ENCODE measurements at places on chromosomes 1 and 21. TPM values are rescaled to one million over a fixed set of nuclear protein-coding genes. Genes with fewer than 3 reads are reported as not detected.

The NLRP3 gene
- 1.4 TPM for total RNA-seq

The CDA gene
- 0.13 TPM for total RNA-seq

The RGS8 gene
- 0.04 TPM for total RNA-seq

The EFNA1 gene
- 15.3 TPM for total RNA-seq

The KLHL21 gene
- 27.7 TPM for total RNA-seq

DNA sequence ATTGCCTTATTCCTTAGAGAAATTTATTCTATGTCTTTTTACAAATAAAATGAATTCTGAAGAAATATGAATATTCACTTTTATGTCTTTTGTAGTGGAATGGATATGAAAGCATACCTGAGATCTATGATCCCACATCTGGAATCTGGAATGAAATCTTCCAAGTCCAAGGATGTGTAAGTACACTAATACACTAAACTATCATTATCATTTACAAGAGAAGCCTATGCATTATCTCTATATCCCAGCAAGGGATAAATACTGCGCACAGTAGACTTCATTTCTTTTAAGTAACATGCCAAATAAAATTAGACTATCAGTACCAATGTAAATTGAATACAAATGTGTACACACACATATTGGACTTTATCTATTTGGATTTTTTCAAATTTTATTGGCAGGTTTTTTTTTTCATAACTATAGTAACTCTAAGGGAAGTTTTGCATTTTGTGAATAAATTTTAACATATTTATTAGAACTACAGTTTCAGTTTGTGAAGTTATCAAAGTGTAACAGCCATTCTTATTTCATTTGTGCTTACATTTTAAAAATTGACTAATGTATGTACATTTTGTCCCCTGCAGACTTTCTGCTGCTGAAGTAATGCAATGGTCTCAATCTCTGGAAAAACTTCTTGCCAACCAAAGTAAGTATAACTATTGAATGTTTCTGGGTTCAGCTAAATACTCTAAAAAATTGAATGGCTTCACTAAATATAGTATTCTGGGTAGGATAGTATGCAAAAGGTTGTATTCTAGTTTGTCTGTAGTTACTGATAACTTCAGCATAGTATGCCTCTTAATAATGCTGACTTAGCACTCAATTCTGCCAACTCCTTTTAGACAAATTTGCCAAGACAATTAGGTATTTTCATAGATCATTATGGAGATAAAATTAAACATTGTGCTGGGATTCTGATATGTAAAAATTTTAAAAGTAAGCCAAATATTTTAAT, 894 bp downstream of the RGS1 start:
- no peak for DNase-seq

DNA sequence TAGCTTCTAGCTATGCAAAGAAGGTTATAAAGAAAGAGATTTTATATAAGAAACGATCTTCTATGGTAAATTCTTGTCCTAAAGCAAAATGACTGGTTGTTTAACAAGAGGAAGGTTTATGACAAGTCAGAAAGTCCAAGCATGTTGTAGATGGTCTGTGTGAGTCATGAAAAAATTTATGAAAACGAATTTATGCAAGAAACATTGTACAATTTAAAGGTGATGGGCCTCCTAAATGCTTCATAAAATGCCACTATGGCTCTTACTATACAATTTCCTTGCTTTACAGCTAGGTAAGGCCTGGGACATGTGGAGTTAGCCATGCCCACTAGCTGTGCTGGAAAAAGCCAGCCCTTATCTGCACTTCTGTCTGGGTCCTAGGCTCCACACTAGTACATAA, 125.4 kb downstream of the PTGER3 start:
- no peak for DNase-seq

DNA sequence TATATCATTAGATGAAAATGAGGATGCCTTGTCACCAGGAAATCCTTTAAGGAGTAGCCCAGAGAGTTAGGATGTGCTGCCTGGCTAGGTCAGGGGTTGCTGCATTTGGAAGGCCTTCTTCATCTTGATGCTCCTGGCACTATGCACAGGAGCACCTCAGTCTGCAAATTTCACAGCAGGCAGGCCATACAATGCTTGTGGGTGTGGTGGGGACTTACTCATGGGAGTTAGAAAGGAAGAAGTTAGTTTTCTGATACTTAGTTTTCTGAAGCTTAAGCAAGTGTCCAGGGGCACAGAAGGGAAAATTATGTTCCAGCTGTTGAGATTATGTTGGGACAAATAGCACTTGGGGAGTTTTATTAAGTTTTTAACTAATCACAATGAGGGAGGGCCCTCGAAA, 11.4 kb downstream of the HLX start:
- no peak for DNase-seq

DNA sequence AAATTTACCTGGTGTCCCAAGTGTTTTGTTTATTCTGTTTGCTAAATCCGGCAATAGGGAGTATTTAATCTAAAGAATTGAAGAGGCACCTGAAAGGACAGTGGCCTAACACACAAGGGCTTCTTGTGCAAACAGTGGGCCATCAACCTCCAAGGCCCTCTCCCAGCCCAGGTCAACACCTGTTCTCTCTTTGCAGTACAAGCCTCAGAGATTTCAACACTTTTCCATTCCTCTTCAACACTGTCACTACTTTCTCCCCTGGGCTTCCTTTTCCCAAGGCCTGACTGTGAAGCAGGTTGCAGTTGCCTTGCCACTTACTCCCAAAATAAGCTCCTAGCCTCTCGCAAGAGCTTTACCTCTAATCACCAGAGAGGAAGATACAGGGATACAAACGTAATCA, 3.2 kb upstream of the SNAPIN start:
- DNase-seq = no peak

DNA sequence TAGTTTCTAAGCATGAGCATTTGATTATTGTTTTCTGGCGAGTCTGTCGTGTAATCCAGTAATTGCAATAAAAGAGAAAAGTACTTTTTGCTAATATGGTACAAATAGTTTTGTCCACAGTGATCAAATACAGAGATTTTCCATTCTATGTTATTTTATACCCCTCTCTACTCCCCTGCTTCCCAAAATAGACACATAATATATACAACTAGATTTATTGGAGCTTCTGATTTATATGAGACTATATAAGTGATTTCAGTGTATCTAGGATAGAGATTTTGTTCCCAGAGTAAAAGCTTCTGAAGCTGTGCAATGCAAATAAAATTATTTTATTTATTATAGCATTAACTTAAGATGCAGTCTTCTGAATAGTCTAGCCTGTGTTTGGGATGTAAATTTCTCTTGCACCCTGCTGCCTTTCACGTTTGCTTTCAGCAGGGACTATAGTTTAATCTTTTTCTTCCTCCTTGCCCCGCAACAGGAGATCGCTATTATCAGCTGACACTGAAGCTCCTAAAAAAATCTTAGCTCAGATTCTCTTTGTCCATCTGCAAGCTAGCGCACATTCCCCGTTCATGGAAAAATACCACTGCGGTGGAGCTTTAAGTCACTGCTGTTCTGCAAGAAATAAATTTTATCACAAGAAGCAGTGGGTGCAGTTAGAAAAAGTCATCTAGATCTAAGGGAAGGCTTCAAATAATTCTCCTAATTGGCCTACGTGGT, 273.3 kb downstream of the DISC1 start:
- DNase-seq = no peak

- no peak for DNase-seq
Measured at GRCh38 chr1:234149217-234149616, 224.0 kb upstream of the COA6 start.

GRCh38 chr1:42735477-42736105, 4.4 kb downstream of the CLDN19 start:
- no peak for DNase-seq

GRCh38 chr1:164846731-164847691, 288.0 kb downstream of the PBX1 start:
- no peak for DNase-seq

GRCh38 chr1:153357076-153357852, 390 bp upstream of the S100A9 start:
- DNase-seq = peak; percentile 50

DNA sequence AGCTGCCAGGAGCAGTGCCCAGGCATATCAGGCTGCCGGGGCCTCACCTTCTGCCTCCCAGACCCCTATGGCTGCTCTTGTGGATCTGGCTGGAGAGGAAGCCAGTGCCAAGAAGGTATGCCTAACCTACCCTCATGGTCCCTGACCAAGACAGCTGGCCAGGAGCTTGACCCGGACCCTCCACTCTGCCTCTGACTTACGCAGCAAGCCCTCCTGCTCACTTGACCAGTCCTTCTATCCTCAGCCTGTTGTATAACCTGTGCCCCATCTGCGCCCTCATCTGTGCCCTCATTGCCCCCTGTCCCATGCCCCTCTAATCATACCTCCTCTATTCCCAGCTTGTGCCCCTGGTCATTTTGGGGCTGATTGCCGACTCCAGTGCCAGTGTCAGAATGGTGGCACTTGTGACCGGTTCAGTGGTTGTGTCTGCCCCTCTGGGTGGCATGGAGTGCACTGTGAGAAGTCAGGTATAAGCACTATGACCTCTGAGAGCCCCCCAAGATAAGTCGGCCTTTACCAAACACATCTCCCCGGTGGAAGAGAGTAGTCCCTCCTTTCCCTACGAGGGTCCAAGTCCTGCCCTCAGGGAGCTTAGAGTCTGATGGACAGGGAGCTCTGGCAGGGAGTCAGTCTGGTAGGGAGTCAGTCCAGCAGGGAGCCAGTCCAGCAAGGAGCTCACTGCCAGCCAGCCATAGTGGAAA, 6.8 kb downstream of the TIE1 start:
- DNase-seq = no peak

DNA sequence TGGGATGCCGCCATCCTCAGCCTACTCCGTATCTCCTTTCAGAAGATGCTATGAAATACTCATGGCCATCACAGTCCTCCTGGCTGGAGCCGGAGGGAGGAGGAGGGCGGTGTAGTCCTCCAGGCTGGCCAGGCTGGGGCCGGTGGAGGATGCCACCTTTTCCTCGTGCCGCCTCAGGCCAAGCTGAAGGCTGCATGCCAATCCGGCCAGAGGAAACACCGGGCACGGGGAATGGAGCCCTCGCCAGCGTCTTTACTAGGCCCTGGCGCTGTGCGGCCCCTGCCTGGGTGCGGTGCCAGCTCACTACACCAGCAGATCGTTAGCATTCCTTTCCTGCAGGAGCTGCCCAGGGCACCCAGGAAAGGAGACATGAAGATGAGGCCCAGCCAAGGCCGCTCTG, 70.1 kb downstream of the CASZ1 start:
- DNase-seq = no peak

DNA sequence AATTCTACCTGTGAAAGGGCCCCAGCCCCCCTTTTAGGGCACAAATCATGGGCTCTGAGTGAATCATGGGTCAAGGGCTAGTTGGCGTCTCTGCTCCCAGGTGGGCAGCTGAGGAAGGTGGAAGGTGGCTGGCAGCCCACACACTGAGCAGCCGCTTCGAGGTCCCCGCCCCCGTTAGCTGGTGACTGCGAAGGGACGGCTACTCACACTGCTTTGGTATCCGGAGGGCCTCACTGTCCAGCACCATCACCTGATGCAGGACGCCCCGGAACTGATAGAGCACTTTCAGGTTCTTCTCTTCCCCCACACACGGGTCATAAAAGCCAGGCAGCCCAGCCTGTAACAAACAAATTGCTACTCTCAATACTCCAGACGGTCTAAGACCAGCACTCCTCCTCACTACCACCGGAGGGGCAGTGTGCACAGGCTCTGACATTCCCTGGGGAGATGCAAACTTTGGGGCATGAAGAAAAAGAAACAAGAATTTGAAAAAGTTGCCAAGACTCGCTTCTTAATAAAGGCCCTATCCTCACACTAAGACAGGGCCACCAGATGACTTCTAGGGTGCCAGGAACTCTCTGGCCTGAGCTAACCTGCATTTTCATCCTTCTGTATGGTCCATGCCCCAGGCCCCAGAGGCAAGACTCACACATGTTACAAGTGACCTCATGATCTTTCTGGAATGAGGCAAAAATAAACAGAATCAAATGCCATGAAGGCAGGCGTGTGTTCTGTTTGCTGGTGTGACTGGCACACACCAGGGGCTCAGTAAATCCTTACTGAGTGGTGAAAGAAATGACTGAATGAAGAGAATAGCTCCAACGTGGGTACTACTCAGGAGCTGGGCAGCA, 11.5 kb downstream of the THAP3 start:
- no peak for DNase-seq
